ENCODE measurements at places on chromosomes 4 and X. TPM values are rescaled to one million over a fixed set of nuclear protein-coding genes. Genes with fewer than 3 reads are reported as not detected.
A peak's percentile ranks its signal among the peaks of the same experiment; 100 is the strongest.

GRCh38 chr4:98679738-98680137 lies 21.3 kb upstream of the TSPAN5 start:
- no peak for DNase-seq
- H3K27me3 ChIP-seq = no peaks in the 10 kb centered on the region
- H3K4me1 ChIP-seq = no peaks in the 10 kb centered on the region
- H3K27ac ChIP-seq = no peak overlapping the region

- no peak overlapping the region for H3K4me3 ChIP-seq
- no peak overlapping the region for H3K27ac ChIP-seq
- no peak for DNase-seq
- no peaks in the 10 kb centered on the region for H3K36me3 ChIP-seq
These were observed 1577.0 kb upstream of the TENM3 start for GRCh38 chr4:180665994-180666824.

DNA sequence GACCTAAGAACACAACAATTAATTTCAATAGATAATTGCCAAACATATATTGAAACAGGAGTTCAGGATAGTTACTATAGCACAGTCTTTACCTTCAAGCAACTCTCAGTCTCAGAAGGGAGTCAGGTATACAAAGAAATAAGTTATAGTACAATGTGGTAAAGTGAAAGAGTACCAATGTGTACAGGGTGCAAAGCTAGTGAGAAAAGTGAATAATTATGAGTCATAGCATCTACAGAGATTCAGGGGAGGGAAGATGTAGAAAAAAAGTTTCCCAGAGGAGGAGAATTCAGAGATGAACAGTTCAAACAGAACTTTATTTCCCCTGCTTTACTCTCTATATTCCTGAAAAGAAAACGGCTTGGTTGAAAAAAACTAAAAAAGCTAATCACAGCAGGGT lies 22.7 kb upstream of the DKK2 start:
- H3K27me3 ChIP-seq = no peaks in the 10 kb centered on the region
- H3K4me3 ChIP-seq = no peak overlapping the region
- no peak for DNase-seq
- H3K27ac ChIP-seq = peak overlapping the region; percentile 55
- H3K36me3 ChIP-seq = no peaks in the 10 kb centered on the region

GRCh38 chr4:47463235-47463956 lies at the start of gene COMMD8:
Gene COMMD8, minus strand, starts transcription at chr4:47463702. Its CDS starts 51 bp downstream, at chr4:47463651.
- peaks cover 22% of the 10 kb centered on the region for H3K4me1 ChIP-seq
- DNase-seq = peak; percentile 98
- peak within 1 kb of the TSS; percentile 67 for H3K27ac ChIP-seq
- peak within 1 kb of the TSS; percentile 83 for H3K4me3 ChIP-seq
- peaks cover 11% of the 10 kb centered on the region for H3K36me3 ChIP-seq

GRCh38 chrX:720250-720649 lies 89.7 kb downstream of the SHOX start:
- no peak overlapping the region for H3K4me3 ChIP-seq
- no peaks in the 10 kb centered on the region for H3K4me1 ChIP-seq
- DNase-seq = no peak
- H3K27ac ChIP-seq = no peak overlapping the region
- no peaks in the 10 kb centered on the region for H3K36me3 ChIP-seq
- H3K27me3 ChIP-seq = no peaks in the 10 kb centered on the region

DNA sequence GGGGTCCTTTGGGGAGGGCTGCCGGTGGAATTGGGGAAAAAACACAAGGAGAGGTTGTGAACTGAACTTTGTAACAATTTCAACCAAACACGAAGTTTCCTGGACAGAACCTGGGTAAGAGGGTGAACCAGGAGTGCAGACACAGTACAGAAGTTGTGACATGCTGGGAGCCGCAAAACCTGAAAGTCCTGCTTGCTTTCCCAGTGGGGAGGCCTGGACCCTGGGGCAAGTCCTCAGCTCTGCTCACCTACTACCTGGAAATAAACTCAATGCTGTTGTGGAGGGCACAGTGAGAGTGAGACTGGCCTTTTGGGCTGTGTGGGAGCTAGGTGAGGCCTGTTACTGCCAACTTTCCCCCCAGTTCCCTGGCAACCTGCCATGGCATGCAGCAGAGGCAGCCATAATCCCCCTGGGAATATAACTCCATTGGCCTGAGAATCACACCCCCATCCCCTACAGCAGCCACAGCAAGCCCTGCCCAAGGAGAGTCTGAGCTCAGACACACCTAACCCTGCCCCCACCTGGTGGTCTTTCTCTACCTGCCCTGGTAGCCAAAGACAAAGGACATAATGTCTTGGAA lies 162.8 kb downstream of the THOC2 start:
- no peaks in the 10 kb centered on the region for H3K36me3 ChIP-seq
- H3K4me1 ChIP-seq = no peaks in the 10 kb centered on the region
- H3K27ac ChIP-seq = no peak overlapping the region
- peaks cover 5% of the 10 kb centered on the region for H3K27me3 ChIP-seq
- DNase-seq = no peak

DNA sequence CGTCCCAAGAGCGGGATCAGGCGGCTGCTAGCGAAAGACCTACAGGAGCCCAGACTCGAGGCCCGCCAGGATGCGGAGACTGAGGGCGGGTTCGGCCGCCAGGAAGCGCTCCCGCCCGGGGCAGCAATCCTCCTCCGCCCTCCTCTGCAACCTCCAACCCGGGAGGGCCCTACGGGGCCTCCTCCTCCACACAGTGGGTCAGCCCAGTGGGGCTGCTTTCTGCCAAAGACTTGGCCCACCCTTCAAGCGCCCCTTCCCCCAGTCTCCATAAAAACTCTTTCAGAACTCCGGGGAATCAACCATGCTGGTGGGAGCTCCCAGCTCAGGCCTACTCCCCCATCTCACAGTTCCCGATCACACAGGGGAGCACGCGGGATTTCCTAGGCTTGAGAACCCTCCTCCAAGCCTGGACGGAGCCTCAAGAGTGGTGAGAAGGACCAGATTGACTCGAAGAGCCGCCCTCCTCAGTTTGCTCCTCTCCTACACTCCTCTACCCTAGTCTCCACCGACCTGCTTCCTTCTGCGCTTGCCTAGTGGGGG lies 77.5 kb downstream of the RLIM start:
- H3K4me3 ChIP-seq = peak overlapping the region; percentile 73
- DNase-seq = peak; percentile 79
- no peaks in the 10 kb centered on the region for H3K27me3 ChIP-seq
- H3K36me3 ChIP-seq = no peaks in the 10 kb centered on the region

DNA sequence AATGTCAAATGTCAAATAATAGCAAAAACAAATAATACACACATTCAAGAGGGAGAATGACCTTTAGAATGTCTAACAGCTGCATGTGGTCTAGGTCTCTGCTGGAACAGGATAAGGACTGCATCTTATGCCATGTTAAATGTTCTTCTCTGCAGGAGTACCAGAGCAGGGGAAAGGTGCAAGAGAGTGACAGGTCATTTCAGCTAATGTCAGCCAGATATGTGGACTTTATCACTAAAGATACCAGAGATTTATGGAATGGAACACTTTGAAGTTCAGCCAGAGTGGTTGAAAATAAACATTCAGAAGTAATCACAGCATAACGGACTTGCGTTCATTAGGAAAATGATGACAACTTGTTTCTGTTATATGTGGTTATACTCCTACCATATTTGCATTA lies 24.3 kb downstream of the GRID2 start:
- H3K27ac ChIP-seq = no peak overlapping the region
- no peak for DNase-seq
- no peaks in the 10 kb centered on the region for H3K36me3 ChIP-seq
- no peak overlapping the region for H3K4me3 ChIP-seq
- H3K27me3 ChIP-seq = peaks cover 29% of the 10 kb centered on the region

GRCh38 chr4:152309418-152309817 lies 226.5 kb downstream of the FBXW7 start:
- peaks cover 19% of the 10 kb centered on the region for H3K4me1 ChIP-seq
- no peak for DNase-seq
- H3K27ac ChIP-seq = no peak overlapping the region
- no peak overlapping the region for H3K4me3 ChIP-seq
- H3K27me3 ChIP-seq = peaks cover 63% of the 10 kb centered on the region
- H3K36me3 ChIP-seq = peaks cover 4% of the 10 kb centered on the region

- H3K36me3 ChIP-seq = no peaks in the 10 kb centered on the region
- H3K4me1 ChIP-seq = no peaks in the 10 kb centered on the region
- H3K4me3 ChIP-seq = no peak overlapping the region
- H3K27ac ChIP-seq = no peak overlapping the region
- no peaks in the 10 kb centered on the region for H3K27me3 ChIP-seq
These were observed 73.3 kb downstream of the RBM46 start for GRCh38 chr4:154854362-154854761.

- no peak for DNase-seq
- H3K27me3 ChIP-seq = peaks cover 49% of the 10 kb centered on the region
- H3K36me3 ChIP-seq = no peaks in the 10 kb centered on the region
These were observed 14.5 kb downstream of the AFP start for GRCh38 chr4:73450398-73451004.

DNA sequence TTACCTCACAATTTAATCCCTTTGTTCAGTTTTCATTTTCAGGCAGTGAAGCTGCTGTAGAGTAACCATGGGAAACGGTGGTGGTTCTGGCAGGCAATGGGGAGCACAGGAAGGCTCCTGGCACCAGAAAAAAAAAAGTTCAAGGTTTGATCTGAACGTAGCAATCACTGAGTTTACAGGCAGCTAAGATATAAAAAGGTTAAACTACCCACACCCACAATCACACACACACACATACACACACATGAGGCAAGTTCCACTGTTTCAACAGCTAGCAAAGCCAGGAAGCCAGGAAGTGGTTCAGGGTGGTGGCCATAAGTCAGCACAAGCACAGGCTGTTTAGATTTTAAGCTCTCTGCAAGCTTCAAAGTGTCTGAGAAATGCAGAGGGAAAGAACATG lies at the start of gene SULT1B1:
Gene SULT1B1, minus strand, starts transcription at position 166 of the 400 bp plus-strand sequence. CDS start 5,403 bp downstream, outside the sequence.
- no peaks in the 10 kb centered on the region for H3K36me3 ChIP-seq
- H3K4me1 ChIP-seq = peaks cover 39% of the 10 kb centered on the region
- no peak for DNase-seq
- no peaks in the 10 kb centered on the region for H3K27me3 ChIP-seq
- H3K4me3 ChIP-seq = no peak within 1 kb of the TSS

C4orf50 gene
- total RNA-seq = not detected

ERAS gene
- not detected for total RNA-seq

SPARCL1 gene
- 4.0 TPM for total RNA-seq

IQCM gene
- not detected for total RNA-seq

GLOD5 gene
- total RNA-seq = not detected
